HTR-8/SVneo (cell line): ENCODE measurements at places on chromosomes 11 and 22.
A peak's percentile ranks its signal among the peaks of the same experiment; 100 is the strongest.

- no peak for DNase-seq
Observed at GRCh38 chr11:76654298-76654851, 16.2 kb downstream of the LRRC32 start.

DNA sequence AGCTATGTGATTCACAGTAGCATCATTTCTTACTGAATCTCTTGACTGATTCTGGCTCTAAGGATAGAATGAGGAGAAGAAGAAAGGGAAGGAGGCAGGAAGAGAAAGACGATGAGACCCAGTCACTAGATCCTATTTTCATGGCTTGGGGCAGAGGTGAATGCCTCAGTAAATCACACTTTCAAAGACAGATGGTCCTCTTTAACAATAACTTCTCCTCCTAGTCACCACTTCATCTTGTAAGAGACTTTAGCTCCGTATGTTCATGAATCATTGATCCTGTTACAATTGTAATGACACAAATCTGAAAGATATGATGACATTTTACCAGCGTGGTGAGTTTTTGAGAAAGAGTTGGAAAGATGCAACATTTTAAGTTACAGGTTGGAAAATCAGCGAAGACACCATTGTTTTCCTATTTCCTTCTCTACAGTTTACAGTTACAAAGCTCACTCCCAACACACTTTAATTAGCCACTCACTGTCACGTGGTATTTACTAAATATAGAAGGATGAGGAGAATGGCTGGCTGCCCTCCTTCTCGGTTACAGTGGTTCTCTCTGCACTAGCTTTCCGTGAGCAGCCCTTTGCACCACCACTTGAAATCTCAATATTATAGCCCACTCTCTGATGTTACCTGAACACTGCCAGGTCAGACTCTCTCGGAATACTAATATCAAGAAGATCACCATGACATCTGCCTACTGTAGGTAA, 205.8 kb downstream of the CADM1 start:
- DNase-seq: no peak

DNA sequence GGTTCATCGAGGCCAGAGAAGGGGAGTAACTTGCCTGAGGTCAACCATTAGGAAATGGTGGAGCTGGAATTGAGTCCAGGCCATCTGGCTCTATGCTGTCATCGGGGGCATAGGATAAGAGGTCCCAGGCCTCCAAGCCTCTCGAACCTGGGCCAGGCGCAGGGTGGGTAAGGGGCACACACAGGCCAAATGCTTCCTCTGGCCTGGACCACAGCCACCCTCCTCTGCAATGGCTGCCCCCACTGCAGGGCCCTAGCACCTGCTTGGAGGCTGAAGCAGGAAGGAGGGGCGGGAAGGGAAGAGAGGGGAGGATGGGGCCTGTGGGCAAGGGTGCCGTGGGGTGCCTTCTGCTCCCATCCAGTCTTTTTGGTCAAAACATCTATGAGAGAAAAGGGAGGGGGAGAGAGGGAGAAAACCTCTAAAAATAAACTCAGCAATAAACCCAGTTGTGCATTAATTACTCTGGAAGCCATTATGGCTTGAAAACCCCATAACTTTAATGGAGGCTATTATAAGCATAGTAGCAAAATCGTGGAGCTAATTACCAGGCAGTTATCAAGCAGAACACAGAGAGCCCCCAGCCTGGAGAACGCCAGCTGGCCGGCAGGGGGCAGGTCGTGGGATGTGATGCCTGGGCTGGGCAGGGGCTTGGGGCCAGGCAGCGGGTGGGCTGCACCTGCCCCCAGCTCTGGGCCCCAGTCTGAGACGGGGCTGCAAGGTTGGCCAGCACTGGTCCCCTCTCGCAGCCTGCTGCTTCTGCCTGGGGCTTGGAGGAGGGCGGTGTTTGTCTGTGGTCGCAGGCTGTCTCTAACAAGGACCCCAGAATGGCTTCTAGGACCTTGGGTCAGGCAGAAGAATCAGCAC, 21.1 kb downstream of the B3GAT1 start:
- no peak for DNase-seq

DNA sequence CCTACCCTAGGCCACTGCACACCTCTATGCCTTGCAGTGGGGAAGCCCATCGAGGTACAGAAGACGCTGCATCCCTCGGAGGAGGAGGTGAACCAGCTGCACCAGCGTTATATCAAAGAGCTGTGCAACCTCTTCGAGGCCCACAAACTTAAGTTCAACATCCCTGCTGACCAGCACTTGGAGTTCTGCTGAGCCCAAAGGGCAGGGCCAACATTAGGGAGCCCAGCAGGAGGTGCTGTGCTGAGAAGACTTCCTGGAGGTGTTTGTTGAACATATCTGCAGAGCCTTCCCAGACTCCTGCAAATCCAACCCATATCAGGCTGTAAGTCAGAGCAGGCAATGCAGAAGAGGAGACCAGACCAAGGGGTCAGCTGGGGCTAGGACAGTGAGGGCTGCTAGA, 13.5 kb downstream of the MOGAT2 start:
- DNase-seq: no peak

- DNase-seq: no peak
Observed at GRCh38 chr11:89452780-89453179, 38.4 kb downstream of the NOX4 start.

- no peak for DNase-seq
Observed at GRCh38 chr11:71947498-71947897, 18.7 kb downstream of the RNF121 start.

DNA sequence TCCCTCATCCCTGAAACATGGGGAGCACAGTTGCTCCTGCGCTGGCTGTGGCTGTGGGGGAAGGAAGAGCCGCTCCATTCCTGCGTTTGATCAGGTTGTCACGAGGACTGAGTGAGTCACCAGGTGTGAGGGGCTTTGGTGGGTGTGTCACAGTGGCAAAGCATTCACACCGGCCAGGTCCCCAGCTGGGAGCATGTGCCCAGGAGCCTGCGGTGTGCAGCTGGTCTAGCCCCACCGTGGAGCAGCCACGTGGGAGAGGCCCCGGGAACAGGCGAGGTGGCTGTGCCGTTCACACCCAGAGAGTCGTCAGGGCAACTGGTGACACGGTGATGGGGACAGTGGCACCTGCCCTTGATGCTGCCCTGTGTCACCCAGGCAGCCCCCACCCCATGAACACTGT, 47.6 kb upstream of the PPARA start:
- no peak for DNase-seq

GRCh38 chr11:26073646-26074045, 258.3 kb upstream of the ANO3 start:
- DNase-seq: no peak

- DNase-seq: no peak
Observed at GRCh38 chr11:116426761-116427160, 346.0 kb downstream of the BUD13 start.

DNA sequence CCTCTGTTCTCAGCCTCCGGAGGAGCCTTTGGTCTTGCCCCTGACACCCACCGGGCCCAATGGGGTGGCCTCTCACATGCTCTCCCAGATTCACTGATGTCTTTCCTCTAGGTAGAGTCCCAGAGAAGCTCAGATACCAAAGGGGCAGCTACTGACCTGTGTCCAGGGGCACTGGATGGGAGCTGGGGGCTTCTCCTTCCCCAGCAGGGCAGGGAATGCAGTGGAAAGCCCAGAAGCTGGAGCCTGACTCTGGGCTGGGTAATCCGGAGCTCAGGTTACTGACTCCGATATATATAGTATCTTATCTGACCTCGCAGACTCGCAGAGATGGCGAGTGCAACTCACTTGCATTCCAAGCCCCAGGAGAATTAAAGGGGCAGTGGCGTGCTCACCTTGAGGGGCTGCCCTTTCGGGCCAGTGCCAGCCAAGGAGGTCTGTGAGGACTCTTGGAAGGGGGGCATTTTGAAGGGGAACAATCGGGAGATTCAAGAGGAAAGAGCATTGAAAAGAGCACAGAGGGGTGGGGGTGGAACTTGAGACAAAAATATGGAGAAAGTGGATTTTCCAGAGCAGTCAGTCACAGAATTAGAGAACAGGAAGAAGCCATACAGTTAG, 2.5 kb downstream of the USP2 start:
- DNase-seq: no peak

DNA sequence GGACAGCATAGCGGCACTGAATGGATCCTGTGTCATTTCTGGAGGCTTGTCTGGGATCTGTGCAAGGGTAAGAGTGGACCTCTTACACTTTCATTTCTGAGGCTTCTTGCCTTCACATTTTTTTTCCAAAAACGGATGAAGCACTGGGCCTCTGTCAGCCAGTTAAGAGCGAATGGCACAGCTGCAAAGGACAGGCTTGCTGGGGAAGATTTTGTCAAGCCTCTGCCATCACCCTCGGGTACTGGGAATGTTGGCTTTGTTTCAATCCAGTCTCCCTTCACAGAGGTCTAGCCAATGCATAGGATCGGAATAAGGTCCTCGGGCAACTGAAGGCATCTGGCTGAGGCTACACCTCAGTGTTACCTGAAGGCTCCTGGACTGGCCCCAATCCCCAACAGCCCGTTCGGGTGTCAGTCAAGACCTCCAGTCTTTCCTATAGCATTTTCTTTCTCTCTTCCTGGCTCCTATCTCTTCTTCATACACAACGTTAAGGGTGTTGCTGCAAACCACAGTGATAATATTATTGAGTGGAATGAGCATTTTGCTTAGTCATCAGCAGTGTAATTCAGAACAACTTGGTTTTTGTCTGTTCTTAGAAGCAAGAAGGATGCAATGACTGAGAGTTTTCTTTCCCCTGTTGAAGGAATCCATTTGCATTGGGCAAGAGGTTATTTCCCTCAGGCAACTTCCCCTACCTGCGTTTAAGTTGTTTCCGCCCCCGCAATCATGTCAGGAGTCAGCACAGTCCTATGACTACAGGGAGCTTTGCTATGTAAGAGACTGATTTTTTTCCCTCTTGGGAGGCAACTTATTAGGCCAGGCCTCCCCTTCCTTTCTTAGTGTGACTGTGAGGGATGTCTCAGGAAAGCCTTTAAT, 22.8 kb downstream of the NPAT start:
- DNase-seq: no peak

- no peak for DNase-seq
Observed at GRCh38 chr11:65606876-65607613, 7.0 kb downstream of the MAP3K11 start.

- DNase-seq: peak; percentile 64
Observed at GRCh38 chr11:66363805-66364535, 7.6 kb downstream of the SLC29A2 start.

DNA sequence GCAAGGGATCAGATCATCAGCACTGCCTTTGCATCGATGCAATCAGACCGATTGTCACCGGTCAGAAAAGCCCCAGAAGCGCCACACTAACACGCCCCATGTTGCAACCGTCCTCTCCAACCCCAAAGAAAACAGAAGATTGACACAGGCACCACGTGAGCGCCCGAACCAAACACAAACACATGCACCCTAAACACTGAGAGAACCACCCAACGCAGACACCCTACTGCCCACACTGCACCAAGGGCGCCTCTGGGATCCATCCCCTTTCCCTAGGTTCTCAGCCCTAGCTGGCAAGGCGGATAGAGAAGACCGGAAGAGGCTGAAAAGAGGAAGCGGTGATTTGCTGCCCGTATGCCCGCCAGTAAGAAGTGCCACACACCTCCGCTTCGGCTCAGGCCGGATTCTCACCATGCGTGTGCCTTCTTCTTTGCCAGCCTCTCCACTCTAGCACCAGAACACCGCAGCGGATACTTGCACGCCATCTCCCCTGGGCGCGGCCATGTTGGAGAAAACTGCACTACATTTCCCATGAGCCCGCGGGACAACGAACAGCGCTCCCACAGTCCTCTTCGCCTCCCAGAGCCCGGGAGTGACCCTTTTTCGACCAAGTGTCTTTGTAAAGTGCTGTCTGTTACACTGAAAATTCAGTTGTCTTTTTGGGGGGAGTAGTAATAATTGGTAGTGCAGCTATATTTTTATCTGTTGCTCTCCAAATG, at the start of gene ALKBH8:
Gene ALKBH8, minus strand, starts transcription at position 517 of the 719 bp plus-strand sequence. CDS start 4,842 bp downstream, outside the sequence.
- peak; percentile 76 for DNase-seq

DNA sequence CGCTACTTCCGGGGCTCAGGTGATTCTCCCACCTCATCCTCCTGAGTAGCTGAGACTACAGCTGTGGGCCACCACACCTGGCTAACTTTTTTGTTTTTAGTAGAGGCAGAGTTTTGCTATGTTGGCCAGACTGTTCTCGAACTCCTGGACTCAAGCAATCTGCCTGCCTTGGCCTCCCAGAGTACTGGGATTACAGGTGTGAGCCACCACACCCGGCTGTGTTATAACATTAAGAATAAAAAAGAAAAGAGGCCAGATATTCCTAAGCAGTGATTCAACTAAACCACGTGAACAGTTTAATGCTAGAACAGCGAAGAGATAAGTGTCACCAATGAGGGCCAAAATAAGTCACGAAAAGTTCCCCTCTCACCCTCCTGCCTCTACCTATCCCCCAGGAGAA, 3.7 kb downstream of the PRDM10 start:
- no peak for DNase-seq

DNA sequence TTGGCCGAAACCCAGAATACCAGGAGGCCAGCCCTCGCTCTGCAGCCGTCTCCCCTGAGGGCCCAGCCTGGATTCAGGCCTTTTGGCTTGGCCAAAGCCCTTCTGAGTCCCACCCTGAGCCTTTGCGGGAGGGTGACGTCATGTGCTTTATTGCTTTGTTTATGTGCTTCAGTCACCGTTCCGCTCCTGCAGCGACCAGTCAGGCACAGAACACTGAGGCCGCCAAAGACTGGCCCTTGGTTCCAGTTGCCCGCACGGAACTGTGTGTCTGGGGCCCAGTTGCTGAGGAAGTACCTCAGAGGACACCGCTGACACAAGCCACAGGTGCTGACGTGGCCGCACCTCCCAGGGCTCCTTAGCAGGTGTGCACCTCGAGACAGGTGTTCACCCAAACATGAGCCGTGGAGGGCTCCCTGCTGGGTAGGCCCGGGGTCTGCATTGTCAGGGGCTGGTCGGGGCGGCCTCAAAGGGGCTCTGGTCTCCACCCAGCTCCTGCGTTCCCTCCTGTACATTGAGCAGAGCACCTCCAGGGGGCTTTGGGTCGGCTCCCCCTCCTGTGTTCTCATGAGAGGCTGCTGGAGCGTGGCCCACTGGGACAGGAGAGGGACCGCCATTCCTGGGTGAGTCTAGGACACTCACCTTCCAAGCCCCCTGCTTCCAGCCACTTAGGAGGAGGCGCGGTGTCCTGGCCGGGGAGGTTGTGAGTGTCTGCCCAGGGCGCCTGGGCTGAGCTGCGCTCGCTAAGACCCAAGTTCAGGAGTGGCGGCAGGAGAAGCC, 376.8 kb downstream of the TBC1D22A start:
- DNase-seq: no peak
